ENCODE measurements at places on chromosomes 2 and 18.

DNA sequence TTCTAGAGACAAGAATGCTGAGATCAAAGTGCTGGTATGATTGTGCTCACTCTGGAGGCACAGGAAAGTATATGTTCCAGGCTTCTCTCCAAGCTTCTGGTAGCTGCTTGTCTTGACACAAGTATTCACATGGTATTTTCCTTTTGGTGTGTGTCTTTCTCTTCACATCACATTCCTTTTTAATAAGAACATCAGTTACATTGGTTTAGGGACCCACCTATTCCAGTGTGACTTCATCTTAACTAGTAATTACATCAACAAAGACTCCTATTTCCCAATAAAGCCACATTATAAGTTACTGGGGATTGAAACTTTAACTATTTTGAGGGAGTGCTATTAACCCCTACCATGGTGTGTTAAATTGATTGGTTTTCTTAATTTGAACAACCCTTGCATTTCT lies 119.1 kb downstream of the FSIP2 start:
- DNase-seq: no peak

DNA sequence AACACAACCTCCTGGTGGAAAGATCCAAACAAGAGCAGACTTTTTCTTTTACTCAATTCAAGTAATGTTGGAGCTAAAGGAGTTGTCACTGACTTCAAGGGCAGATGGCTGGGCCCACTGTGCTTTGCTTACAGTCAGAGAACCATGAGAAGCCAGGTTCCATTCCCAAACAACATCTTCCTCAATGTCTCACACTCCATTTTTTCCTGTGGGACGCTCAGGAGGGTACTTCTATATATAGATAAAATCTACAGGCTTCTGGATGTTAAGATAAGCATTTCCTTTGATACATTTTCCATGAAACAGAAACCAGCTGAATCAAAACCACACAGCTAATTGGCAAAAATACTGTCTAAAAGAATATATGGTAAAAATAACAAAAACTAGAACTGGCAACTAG lies 14.4 kb downstream of the IWS1 start:
- DNase-seq: no peak

DNA sequence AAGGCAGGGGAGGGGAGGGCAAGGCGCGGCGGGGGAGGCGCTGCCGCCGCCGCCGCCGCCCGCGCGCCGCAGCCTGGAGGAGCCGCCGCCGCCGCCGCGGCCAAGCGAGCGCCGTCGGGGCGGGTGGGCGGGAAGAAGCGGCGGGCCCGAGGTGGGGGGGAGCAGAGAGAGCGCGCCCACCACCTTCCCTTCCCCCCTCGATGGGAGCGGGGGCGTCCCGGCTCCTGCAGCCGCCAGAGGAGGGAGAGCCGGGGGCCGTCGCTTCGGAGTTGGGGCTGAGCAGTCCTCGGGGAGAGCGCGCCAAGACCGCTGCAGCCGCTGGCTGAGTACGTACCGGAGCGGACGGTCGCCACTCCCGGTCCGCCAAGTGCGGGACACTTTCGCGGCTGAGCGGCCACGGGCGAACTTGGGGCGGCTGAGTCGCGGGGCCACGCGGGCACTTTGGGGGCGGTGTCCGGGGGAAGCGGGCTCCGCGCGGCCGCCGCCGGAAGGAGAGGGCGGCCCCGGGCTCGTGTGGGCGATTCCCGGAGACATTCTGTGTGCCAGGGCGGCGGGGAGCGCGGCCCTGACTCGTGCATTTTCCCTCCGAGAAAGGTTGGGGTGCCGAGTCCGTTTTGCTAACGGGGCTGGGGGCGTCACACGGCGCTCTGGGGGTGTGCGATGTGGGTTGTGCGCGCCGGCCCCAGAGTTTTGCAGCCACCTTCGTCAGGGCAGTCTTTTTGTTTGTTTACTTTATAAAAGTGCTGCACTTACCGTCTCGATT lies at the start of gene NAB1:
TSS of gene NAB1 (plus strand) at position 49 of the 763 bp plus-strand sequence. CDS start 10,094 bp downstream, outside the sequence.
- DNase-seq: peak; percentile 61

DNA sequence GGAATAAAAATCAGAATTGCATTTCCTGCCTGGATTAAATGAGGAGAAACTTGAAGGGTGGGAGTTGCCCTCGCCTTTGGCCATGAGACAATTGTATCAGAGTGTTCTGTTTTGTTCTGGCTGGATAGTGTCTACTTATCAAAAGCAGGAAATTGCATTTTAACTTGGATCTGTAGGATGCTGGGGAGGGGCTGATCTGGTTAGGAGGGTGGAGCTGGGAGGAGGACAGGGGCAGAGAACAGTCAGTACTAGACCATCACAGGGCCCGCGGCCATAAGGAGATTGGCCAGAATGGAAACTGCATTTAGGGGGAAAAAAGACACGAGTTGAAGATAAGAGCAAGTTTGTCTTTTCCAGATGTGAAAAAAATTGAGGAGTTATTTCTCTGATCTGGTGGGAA lies 199.1 kb upstream of the POU3F3 start:
- no peak for DNase-seq

- DNase-seq: peak; percentile 43
Observed at GRCh38 chr2:106269591-106270291, 75.6 kb upstream of the UXS1 start.

- no peak for DNase-seq
Observed at GRCh38 chr2:11368059-11368572, 23.7 kb upstream of the ROCK2 start.

DNA sequence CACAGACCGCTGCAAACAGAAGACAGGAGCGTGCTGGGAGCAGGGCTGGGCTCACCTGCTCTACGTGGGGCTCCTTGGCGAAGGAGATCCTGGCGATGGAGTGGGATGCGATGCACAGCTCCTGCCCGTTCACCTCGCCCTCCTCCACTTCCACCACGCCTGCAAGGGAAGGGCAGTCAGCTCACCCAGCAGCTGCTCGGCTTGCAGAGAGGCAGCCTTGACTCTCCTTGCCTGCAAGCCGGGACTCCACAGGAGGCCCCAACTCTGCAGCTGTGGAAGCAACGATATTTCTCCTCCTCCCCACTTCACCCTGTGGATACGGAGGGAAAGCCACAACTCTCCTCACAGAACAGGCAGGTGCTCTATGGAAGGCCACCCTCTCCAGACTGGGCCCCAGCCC lies 35.1 kb downstream of the THAP4 start:
- no peak for DNase-seq

GRCh38 chr2:178804791-178805190 lies 2.4 kb downstream of the TTN start:
- peak; percentile 15 for DNase-seq

- DNase-seq: no peak
Observed at GRCh38 chr2:88599527-88599926, 27.7 kb downstream of the EIF2AK3 start.

GRCh38 chr18:49628119-49628518 lies 66.3 kb downstream of the LIPG start:
- no peak for DNase-seq

DNA sequence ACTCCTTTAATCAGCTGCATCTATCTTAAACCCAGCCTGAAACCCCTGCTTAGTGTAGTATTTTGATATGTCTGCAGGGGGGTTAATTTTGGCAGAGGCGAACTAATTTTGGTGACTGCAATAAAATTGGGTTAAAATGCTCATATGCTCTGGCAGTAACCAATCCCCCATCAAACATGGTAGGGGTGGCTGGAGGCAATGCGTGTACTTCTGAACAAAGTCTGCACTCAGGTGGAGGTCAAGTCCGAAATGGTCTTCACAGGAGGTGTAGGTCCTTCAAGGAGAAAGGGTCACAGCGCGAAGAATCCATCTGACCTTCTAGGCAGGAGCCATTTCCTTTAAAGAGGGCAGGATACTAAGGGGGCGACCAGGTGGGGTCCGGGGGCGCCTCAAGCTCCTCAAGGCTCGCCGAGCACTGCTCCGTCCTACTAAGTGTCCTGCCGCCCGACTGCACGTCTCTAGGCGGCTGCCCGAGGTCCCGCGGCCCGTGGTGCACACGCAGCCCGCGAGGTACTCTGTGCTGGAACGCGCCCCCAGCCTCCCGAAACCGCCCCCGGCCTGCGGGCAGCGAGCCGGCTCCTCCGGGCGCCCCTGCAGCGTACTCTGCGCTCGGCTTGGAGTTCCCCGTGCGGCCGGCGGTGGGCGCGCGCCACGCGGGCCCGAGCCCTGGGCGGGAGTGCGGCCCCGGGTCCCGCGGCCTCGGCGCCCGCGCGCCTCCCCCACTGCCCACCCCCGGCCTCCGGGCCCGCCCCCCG lies 1.7 kb upstream of the LDLRAD4 start:
- DNase-seq: peak; percentile 5

GRCh38 chr2:56191617-56192016 lies 7.8 kb downstream of the CCDC85A start:
- peak; percentile 58 for DNase-seq

GRCh38 chr2:199443589-199444130 lies 14.1 kb downstream of the SATB2 start:
- DNase-seq: no peak

DNA sequence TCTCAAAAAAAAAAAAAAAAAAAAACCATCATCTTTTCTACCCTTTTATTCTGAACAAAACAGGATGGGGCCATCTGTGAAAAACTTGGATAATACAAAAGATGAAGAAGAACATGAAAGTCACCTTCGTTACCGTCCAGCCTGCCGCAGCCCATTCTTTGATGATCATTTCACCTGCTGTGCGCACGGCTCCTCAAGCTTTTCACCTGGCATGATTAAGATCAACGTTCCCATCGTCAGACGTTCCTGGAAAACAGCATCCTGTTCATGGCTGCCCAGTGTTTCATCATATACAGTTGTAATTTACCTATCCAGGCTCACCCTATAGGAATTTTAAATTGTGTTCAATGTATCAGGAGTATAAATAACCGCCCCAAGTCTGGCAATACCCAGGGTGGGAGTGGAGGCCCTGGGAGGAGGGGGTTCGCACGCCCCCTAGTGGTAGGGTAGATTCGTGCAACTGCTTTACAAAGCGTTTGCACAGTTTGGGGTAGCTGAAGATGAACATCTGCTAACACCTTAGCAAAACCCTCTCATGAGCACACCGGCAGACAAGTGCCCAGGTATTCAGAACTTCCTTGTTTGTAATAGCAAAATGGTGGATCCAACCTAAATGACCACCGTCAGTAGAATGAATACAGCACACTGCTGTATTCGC lies 49.0 kb upstream of the GLI2 start:
- no peak for DNase-seq

DNA sequence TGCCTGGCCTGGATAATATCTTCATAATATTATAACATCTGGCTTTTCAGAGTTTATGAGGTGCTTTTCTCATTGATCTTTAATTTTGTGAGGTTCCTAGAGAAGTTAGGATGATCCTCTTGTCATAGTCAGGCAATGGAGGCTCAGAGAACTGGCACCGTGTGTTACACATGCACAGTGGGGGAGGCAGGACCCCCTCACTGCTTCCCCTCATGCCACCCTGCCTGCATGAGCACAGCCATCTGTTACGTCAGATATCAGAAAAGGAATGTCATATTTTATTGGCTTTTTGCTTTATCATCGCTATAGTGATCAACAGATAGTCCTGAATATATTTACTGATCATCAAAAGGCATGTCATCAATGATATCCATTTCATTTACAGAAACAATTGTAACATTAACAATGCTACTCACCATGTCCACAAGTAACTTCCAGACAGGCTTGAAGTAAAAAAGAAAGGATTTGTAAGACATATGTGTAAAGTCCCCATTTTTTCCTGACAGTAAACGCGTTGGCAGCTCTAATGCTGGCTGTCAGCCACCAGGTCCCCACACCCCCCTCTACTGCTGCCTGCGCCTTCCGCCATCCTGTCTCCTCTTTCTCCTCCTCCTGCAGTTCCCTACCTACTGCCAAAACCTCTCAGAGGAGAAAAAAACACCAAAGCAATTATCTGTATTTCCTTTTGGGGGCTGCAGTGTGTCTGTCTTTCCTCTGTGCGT lies 18.8 kb downstream of the ENOSF1 start:
- peak; percentile 25 for DNase-seq

GRCh38 chr2:173623438-173624319 lies 269.0 kb downstream of the CDCA7 start:
- no peak for DNase-seq

DNA sequence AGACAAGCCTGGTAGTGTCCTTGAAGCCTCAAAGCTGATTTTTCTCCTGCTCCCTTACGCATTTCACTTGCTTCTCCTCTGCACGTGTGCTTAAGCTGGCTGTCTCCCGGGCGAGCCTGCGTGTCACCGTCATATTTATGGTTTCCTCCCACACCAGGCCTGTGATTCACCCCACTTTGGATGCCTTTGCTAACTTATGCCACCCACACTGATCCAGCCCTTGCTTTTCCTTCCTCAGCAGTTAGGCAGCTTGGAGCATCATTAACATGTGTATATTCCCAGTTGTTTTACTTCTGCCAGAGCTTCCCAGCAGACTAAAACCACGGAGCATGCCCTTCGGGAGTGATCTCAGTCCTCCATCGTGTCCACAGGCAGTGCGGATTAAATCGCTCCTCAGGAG lies 2.2 kb downstream of the ST3GAL5 start:
- no peak for DNase-seq

- no peak for DNase-seq
Observed at GRCh38 chr2:167595021-167595420, 652.4 kb downstream of the STK39 start.

DNA sequence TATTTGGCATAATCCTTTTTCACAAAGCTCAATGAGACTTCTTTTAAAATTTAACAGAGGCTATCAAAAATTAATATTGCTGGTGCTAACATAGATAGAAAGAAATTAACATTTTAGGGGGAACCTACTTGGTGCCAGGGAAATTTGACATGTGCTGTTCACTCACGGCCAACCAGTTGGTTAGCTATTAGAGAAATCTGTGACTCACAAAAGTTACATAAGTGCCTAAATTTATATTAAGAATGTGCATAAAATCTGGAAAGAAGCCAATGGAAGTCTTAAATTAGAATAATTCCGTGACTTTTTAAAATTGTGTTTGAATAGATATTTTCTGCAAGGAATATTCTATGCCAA lies 184.3 kb upstream of the MAP2 start:
- no peak for DNase-seq

DNA sequence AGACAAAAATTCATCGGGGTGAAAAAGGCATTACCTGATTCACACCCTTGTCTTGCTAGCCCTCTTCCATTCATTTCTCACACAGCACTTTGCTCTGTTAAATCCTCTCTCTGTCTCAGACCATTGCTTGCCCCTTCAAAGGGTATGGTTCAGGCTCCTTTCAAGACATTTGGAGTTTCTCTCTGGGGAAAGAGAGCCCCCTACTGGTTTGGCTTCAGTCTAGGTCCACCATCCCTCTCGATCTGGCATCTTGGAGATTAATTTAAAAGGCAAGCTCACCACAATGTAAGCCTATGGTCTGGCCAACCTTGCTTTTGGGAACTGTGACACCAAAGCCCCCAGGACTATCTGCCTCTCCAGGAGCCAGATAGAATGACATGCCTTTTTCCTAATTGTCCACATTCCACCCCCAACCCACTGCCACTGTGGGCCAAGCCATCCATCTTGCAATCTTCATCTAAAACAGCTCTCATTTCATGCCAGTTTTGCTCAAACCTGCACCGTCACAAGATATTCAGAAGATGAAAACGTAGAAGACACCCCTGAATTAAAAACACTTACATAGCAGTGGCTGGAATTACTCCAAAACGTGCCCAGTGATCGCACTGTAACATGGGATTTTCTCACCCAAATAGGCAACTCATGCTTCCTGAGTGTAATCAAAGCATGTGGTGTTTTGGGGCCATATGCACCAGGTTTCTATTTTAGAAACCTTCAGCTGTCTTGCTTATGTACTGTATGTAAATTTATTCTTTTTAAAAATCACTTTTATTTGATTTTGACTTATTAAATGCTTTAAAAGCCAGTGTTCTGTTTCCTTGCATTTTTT lies 93.9 kb downstream of the FARSB start:
- peak; percentile 69 for DNase-seq
